ENCODE measurements at places on chromosomes 4 and X.

- no peak for DNase-seq
Measured at GRCh38 chrX:16838202-16839066, 31.7 kb downstream of the RBBP7 start.

DNA sequence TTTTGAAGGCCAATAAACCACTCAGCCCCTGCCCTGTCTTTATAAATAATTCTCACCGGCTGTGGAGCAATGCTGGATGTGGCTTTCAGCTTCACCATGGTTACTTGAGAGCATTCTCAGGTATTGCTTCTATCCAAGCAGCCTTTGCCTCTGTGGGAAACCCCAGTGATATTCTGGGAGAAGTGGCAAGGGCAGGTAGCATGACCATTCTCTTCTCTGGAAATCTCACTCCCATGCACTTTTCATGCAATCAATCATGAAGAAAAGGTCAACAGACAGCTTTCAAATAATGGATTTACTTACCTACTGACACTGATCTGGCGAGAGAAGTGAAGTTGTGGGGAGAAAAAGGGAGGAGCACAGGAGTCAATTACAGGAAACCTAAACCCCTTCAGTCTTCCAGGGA lies 49.5 kb downstream of the UNC5C start:
- no peak for DNase-seq

GRCh38 chrX:18871970-18872369 lies 111.9 kb downstream of the PHKA2 start:
- DNase-seq, result no peak

GRCh38 chr4:20684852-20685763 lies 15.2 kb upstream of the PACRGL start:
- peak; percentile 29 for DNase-seq

DNA sequence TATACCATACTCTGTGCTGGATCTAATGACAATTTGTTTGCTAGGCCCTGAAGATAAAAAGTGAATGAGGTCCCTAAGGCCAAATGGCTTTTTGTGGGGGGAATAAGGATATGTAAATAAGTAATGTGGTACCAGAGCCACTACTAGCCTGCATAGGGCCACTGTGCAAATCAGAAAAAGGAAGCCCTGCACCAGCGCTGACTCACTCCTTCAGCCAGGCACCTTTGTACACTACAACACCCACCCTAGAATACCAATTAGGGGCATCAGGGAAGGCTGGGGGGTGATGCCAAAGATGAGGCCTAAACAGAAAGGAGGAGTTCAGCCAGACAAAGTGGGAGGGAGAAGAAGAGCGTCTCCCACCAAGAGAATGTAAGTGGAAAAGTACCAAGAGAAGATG lies 122.2 kb downstream of the CAMK2D start:
- no peak for DNase-seq

- no peak for DNase-seq
Measured at GRCh38 chr4:70449220-70449619, 22.8 kb upstream of the MUC7 start.

- DNase-seq, result no peak
Measured at GRCh38 chrX:78665342-78665741, 6.2 kb upstream of the RTL3 start.

GRCh38 chr4:98601708-98602107 lies 56.7 kb downstream of the TSPAN5 start:
- DNase-seq, result no peak

DNA sequence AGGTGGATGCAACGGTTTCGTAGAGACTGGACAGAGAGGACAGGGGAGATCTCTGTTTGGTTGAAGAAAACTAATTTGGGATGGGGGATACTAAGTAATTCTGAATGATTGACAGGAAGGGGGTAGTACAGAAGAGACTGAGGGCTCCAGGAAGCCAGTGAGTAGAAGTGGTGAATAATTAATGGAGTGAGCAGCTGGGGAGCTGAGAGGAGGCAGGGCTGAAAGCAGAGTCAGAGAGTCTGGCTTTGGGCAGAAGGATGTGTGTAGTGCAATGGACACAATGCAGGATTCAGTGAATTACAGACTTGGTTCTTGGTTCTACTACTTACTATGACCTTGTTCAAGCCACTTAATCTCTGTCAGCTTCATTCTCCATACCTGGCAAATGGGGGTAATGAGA lies 161.7 kb downstream of the RBMX2 start:
- DNase-seq, result no peak

- DNase-seq, result no peak
Measured at GRCh38 chr4:8076023-8076422, 82.6 kb downstream of the ABLIM2 start.

DNA sequence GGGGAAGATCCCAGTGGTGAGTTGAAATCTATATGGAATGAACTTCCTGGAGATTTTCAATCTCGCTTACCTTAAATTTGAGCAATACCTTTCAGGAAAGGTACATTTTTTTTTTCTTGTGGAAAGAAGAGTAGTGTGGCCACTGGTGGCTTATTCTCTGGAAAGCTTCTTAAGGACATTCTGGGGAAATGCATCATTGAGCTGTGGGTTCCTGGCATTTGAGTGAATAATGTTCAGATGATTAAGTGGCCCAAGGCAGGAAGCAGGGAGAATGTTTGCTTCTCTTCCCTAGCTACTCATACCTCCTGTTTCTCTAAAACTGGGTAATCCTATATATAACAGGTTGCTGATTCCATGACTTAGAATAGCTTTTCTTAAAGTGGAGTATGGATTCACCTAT lies 31.8 kb downstream of the STAG2 start:
- no peak for DNase-seq

GRCh38 chr4:127604949-127605709 lies 27.6 kb upstream of the INTU start:
- DNase-seq, result peak; percentile 28

GRCh38 chrX:131219271-131219670 lies 69.8 kb downstream of the IGSF1 start:
- DNase-seq, result no peak

DNA sequence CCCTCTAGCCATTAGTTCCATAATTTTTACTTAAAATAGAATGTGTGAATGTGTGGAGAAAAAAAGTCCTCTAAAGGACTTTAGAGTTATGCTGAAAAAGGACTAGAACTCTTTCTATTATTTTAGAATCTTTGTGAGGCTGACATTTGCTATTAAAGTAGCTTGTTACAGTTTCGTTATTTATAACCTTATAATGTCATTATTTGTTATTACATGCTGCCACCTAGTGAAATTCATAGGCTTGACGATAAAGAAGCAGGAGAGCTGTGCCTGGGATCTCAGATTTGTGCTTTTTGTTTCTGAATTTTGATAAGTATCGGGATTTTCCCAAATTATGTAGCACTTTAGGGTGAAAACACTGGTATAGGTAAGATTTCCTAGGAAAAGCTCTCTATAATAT lies 38.5 kb upstream of the TAPT1 start:
- peak; percentile 68 for DNase-seq

DNA sequence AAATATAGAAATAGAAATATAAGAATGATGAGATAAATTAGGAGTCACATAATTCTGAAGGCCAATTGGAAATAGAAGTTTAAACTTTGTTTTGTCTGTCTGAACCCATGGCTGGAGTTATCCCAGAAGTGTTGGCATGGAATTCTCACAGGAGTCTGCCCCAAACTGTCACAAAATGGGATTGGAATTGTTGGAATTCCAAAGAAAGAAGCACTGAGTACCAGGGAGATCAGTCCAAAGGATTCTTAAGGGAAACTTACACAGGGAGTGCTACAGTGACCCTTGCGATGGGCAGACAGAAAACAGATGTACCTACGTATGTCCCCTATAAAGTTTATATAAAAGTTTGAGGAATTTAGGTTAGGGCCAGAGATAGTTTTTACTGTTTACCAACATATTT lies 1607.7 kb downstream of the ARAP2 start:
- DNase-seq, result no peak

- DNase-seq, result peak; percentile 73
Measured at GRCh38 chr4:10157478-10158332, 41.1 kb upstream of the WDR1 start.

DNA sequence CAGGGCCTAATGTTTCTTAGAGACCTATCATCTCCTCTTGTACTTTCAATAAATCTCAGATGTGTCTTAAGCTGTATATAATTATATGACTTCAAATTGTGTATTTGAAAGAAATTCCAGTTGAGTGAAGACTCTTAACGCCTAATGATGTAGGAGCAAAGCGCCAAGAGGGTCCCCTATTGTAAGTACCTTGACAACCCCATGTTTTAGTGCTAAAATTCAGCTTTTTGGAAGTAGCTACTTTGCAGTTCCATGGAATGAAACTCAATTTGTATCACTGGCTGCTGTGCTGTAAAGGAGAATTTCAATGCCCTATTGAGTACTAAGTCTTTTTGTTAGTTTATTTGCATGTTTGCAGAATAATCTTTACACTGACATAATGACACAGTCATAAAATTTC lies 1826.6 kb upstream of the AGA start:
- DNase-seq, result peak; percentile 23

GRCh38 chrX:23494741-23495140 lies 160.1 kb downstream of the PTCHD1 start:
- DNase-seq, result no peak

GRCh38 chr4:76198411-76199237 lies 15.0 kb downstream of the SCARB2 start:
- DNase-seq, result peak; percentile 81

GRCh38 chr4:76322236-76322635 lies 15.7 kb downstream of the STBD1 start:
- DNase-seq, result no peak

DNA sequence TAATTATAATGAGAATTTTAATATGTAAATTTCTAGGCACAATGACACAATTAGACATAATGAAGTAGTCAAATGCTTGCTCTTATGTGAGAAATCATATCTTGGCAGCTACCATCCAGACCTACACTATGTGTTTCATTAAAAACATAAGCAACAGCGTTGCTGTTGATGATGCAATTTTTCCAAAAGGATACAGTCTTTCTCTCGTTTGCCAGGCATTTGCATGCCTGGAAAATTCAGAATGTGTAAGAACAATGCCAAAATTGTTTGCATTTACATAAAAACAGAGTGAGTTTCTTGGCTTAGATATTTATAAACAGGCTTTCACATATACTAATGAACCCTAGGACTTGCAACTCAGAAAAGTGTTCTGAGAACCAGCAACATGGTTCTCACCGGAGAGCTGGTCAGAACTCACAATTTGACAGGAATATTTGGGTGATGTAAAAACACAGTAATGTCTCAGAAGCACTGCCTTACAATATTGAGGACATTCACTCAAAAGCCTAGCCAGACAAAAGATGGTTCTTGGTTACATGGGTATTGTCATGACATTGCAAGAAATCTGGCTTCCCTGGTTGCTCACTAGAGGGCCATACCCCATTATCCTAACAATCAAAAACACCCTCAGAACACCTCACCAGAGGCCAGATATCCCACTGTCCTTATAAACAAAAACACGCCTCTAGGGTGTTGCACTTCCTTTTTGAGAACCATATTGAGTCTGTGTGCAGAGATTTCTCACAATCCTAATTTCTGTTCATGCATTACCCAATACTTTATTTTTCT lies 1029.0 kb upstream of the AGA start:
- no peak for DNase-seq

- DNase-seq, result no peak
Measured at GRCh38 chr4:181168011-181168805, 1075.0 kb upstream of the TENM3 start.

DNA sequence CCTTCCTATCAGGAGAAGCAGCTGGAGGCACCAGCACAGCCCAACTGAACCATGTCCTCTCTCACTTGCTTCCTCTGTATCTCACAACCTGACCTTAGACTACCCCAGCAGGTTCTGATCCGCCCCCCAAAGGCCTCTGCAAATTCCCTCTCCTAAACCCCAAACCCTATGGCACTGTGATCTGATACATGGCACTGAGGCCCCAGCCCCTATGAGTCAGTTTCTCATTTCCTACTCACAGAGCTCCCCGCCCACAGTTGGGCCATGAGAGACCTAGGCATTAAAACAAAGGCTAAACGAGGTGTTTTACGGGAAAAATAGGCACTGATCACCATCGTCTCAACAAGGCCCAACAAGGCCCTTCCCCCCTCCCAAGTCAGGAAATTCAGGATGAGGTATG lies 19.1 kb downstream of the SASH3 start:
- no peak for DNase-seq

DNA sequence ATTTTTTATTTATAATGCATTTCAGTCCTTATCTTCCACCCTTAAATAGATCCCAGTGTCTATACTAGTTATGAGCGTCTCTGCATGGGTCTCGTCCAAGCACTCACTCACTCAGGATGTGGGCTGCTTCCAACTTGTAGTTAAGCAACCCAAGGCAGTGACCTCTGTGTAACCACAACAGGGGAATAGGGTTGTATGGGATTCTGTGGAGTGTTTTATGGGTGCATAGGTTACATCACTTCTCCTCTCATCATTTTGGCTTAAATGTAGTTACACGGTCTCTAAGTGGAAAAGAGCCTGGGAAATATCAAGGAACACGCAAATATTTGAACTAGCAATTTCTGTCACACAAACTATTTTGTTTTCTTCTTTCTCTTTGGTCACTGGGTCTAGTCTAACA lies 931.0 kb downstream of the STIM2 start:
- no peak for DNase-seq

GRCh38 chr4:186808630-186809018 lies 85.0 kb upstream of the FAT1 start:
- DNase-seq, result no peak

DNA sequence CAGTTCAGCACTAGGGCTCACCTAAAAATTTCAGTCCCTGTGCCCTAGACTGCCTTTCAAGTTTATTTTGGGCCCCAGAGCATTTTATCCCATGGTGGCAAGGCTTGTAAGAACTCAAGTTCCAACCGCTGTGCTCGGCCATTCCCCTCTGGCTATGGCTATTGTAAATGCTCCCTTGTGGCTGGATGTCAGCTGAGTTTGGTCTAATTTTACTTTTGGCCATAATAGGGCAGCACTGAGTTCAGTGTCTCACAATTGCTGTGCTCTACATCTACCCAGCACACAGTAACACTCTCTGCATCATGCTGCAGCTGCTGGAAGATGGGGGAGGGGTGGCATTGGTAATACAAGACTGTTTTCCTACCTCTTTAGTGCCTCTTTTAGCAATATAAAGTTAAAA lies 210.8 kb upstream of the IRS4 start:
- DNase-seq, result no peak
